ENCODE measurements at places on chromosomes 13 and 19. TPM values are rescaled to one million over a fixed set of nuclear protein-coding genes. Genes with fewer than 3 reads are reported as not detected.
A peak's percentile ranks its signal among the peaks of the same experiment; 100 is the strongest.

- H3K4me3 ChIP-seq, result no peak overlapping the region
- no peaks in the 10 kb centered on the region for H3K27me3 ChIP-seq
- no peak for DNase-seq
- H3K36me3 ChIP-seq, result no peaks in the 10 kb centered on the region
Measured at GRCh38 chr13:48901781-48902180, 73.9 kb upstream of the FNDC3A start.

GRCh38 chr13:50098693-50099092 is 83.4 kb downstream of the KCNRG start:
- H3K36me3 ChIP-seq, result no peaks in the 10 kb centered on the region
- H3K4me1 ChIP-seq, result peaks cover 52% of the 10 kb centered on the region

- peaks cover 88% of the 10 kb centered on the region for H3K4me1 ChIP-seq
- H3K27ac ChIP-seq, result peak overlapping the region; percentile 90
- peak overlapping the region; percentile 39 for H3K4me3 ChIP-seq
- peaks cover 54% of the 10 kb centered on the region for H3K27me3 ChIP-seq
- peak; percentile 93 for DNase-seq
Measured at GRCh38 chr19:18417250-18418028, 1.8 kb upstream of the SSBP4 start.

DNA sequence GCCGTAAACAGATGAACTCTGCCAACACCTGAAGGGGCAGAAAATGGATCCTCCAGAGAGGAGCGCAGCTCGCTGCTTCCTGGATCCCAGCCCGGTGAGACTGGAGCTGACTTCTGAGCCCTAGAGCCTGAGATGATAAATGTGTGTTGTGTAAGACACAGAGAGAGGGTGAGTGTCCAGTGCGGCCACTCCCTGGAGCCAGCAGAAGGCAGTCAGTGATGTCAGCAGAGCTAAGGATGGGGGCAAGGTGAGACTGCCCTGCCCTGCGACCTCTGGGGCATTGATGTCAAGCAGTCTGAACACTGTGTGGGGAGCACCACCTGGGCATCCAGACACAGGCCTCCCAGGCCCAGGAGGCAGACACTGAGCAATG is 9.7 kb upstream of the SLC35E1 start:
- no peaks in the 10 kb centered on the region for H3K27me3 ChIP-seq
- DNase-seq, result no peak
- H3K36me3 ChIP-seq, result peaks cover 47% of the 10 kb centered on the region
- H3K4me1 ChIP-seq, result peaks cover 96% of the 10 kb centered on the region

GRCh38 chr19:9431475-9431874 is 3.9 kb downstream of the ZNF266 start:
- H3K36me3 ChIP-seq, result peaks cover 75% of the 10 kb centered on the region
- H3K4me1 ChIP-seq, result peaks cover 32% of the 10 kb centered on the region
- no peaks in the 10 kb centered on the region for H3K27me3 ChIP-seq
- H3K4me3 ChIP-seq, result no peak overlapping the region

Gene LILRA5
- total RNA-seq, result 94.3 TPM

DNA sequence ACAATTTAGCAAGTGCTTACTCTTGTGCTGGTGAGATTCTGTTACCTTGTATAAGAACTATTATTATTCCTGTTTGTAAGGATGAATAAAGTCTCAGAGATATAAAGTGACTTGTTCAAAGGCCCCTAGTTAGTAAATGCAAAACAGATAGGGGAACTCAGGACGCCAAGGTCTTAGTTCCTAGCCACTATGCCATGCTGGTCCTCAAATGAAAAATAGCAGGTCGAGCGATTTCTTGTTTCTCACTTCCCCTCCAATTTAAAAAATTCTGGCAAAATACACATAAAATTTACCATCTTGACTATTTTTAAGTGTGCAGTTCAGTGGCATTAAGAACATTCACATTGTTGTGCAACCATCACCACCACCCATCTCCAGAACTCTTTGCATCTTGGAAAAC is 1.1 kb downstream of the TECR start:
- peaks cover 30% of the 10 kb centered on the region for H3K4me1 ChIP-seq
- peak overlapping the region; percentile 95 for H3K4me3 ChIP-seq
- peak overlapping the region; percentile 96 for H3K27ac ChIP-seq
- no peaks in the 10 kb centered on the region for H3K36me3 ChIP-seq
- no peak for DNase-seq
- H3K27me3 ChIP-seq, result no peaks in the 10 kb centered on the region

- H3K4me1 ChIP-seq, result peaks cover 7% of the 10 kb centered on the region
- no peak overlapping the region for H3K4me3 ChIP-seq
- DNase-seq, result no peak
Measured at GRCh38 chr19:17570791-17571190, 15.3 kb downstream of the COLGALT1 start.

- H3K4me1 ChIP-seq, result peaks cover 28% of the 10 kb centered on the region
- H3K36me3 ChIP-seq, result peaks cover 38% of the 10 kb centered on the region
- peak overlapping the region; percentile 72 for H3K27ac ChIP-seq
- peak overlapping the region; percentile 42 for H3K4me3 ChIP-seq
- no peaks in the 10 kb centered on the region for H3K27me3 ChIP-seq
- DNase-seq, result peak; percentile 95
Measured at GRCh38 chr19:1154731-1155351, 19.2 kb downstream of the SBNO2 start.

GRCh38 chr13:66774046-66774445 is 456.1 kb downstream of the PCDH9 start:
- H3K4me3 ChIP-seq, result no peak overlapping the region
- H3K4me1 ChIP-seq, result no peaks in the 10 kb centered on the region
- H3K36me3 ChIP-seq, result no peaks in the 10 kb centered on the region
- no peak for DNase-seq

- H3K36me3 ChIP-seq, result peaks cover 33% of the 10 kb centered on the region
- no peaks in the 10 kb centered on the region for H3K27me3 ChIP-seq
- no peak overlapping the region for H3K4me3 ChIP-seq
- no peak for DNase-seq
- no peak overlapping the region for H3K27ac ChIP-seq
- H3K4me1 ChIP-seq, result no peaks in the 10 kb centered on the region
Measured at GRCh38 chr13:75838366-75839005, 202.4 kb downstream of the LMO7 start.

DNA sequence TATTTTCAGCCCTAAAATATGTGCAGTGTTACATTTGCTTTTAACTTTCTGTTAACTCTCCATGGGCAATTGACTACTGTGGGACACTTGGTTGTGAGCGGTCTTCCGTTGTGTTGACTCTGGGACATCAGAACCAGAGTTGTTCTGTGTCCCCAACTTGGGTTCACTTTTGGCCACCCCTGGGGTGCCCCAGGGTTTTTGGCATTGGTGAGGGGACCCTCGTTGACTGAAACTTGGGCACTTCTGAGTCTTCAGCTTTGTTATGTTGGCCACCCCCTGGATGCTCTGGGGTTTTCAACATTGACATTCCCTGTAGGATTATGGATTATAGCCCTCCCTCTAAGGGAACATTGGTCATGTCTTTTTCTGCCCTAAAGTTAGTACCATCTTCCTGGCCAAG is 57.1 kb downstream of the OR10H4 start:
- DNase-seq, result no peak
- H3K4me1 ChIP-seq, result peaks cover 16% of the 10 kb centered on the region
- no peaks in the 10 kb centered on the region for H3K27me3 ChIP-seq
- no peaks in the 10 kb centered on the region for H3K36me3 ChIP-seq
- H3K27ac ChIP-seq, result no peak overlapping the region

Gene CRLF1
- total RNA-seq, result 0.34 TPM

GRCh38 chr19:40348961-40349507 is 539 bp downstream of the PLD3 start:
- no peaks in the 10 kb centered on the region for H3K27me3 ChIP-seq
- no peaks in the 10 kb centered on the region for H3K36me3 ChIP-seq
- H3K4me3 ChIP-seq, result peak overlapping the region; percentile 81

- DNase-seq, result no peak
- H3K27me3 ChIP-seq, result peaks cover 41% of the 10 kb centered on the region
- H3K4me3 ChIP-seq, result no peak overlapping the region
- peaks cover 16% of the 10 kb centered on the region for H3K4me1 ChIP-seq
Measured at GRCh38 chr19:35514282-35514809, 897 bp upstream of the DMKN start.

Gene SIGLEC11
- total RNA-seq, result 68.3 TPM

DNA sequence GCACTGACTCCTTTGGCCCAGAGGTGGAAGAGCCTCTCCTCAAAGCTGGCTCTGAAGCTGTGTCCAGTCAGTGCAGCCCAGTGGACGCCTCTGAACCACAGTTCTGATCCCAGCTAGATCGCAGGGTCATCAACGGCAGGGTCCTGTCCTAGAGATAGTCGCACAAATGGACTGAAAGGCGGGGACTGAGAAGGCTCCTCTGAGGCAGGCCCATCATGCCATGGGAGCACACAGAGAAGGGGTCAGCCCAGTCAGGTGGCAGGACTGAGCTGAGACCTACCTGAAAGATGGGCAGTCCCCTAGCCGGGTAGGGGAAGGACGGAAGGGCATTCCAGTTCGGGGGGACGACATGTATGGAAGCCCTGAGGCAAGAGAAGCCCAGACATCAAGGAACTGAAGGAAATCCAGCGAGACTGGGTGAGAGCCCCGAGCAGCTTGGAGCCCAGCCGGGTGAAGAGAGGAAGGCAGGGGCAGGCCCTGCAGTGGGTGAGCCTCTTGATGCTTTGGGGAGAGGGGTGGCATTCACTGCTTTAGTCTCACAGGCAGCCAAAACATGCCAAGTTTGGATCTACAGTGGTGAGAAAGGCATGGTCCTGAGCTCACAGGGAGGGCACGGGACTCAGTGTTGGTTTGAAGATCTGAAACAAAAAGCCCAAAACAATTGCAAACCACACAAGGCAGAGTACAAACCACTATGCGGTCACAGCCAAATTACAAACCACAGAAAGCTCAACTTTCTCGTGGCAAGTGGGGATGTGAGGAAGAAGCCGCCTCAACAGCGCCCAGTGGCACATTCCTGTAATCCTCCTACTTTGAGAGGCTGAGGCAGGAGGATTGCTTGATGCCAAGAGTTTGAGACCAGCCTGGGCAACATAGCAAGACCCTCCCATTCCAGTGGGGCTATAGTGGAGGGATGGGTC is 10.0 kb downstream of the CALM3 start:
- DNase-seq, result peak; percentile 69
- peaks cover 20% of the 10 kb centered on the region for H3K4me1 ChIP-seq
- peak overlapping the region; percentile 45 for H3K27ac ChIP-seq
- H3K27me3 ChIP-seq, result no peaks in the 10 kb centered on the region
- no peak overlapping the region for H3K4me3 ChIP-seq

Gene STXBP2
- total RNA-seq, result 196 TPM

- H3K36me3 ChIP-seq, result no peaks in the 10 kb centered on the region
- H3K27me3 ChIP-seq, result no peaks in the 10 kb centered on the region
- DNase-seq, result no peak
- H3K4me1 ChIP-seq, result no peaks in the 10 kb centered on the region
- no peak overlapping the region for H3K4me3 ChIP-seq
Measured at GRCh38 chr13:25478186-25478585, 106.4 kb downstream of the ATP8A2 start.

- peaks cover 5% of the 10 kb centered on the region for H3K4me1 ChIP-seq
- H3K27ac ChIP-seq, result no peak overlapping the region
- no peak overlapping the region for H3K4me3 ChIP-seq
- DNase-seq, result no peak
- no peaks in the 10 kb centered on the region for H3K36me3 ChIP-seq
- no peaks in the 10 kb centered on the region for H3K27me3 ChIP-seq
Measured at GRCh38 chr13:42594481-42595252, 20.7 kb downstream of the TNFSF11 start.

DNA sequence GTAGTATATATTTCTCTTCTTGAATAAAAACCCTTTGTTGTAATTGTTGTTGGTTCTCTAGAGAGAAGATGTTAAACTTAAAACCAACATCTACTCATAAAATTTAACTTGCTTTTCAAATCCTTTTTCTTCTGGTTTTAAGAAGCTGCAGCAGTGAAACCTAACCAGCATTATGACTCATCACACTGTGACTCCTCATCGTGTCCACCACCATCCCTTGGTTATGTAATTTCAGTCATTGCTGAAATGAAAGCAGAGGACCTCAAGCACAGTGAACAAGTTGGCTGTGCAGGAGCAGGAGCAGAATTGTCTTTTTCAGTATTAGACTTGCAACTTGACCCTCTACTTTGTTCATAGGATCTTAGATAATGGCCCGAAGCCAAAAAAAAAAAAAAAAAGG is 64.9 kb upstream of the HTR2A start:
- no peak overlapping the region for H3K27ac ChIP-seq
- no peak overlapping the region for H3K4me3 ChIP-seq
- no peaks in the 10 kb centered on the region for H3K27me3 ChIP-seq
- no peaks in the 10 kb centered on the region for H3K4me1 ChIP-seq
- H3K36me3 ChIP-seq, result no peaks in the 10 kb centered on the region

Gene P2RY11
- 15.6 TPM for total RNA-seq

Gene TMEM190
- not detected for total RNA-seq
